Glutamatergic neuron (in vitro differentiated cells): ENCODE measurements at places on chromosomes 7 and 10. TPM values are rescaled to one million over a fixed set of nuclear protein-coding genes. Genes with fewer than 3 reads are reported as not detected.
A peak's percentile ranks its signal among the peaks of the same experiment; 100 is the strongest.

The EN2 gene
- 0.20 TPM for total RNA-seq

GRCh38 chr7:30594048-30594539 is 584 bp upstream of the GARS1 start:
- DNase-seq, result peak; percentile 32
- peak overlapping the region; percentile 100 for H3K27ac ChIP-seq
- H3K27me3 ChIP-seq, result peaks cover 12% of the 10 kb centered on the region
- H3K36me3 ChIP-seq, result no peaks in the 10 kb centered on the region
- peak overlapping the region; percentile 100 for H3K4me3 ChIP-seq
- peaks cover 13% of the 10 kb centered on the region for H3K4me1 ChIP-seq

GRCh38 chr7:22989643-22990587 is 24.0 kb downstream of the HYCC1 start:
- no peak for DNase-seq
- peaks cover under 1% of the 10 kb centered on the region for H3K27me3 ChIP-seq
- no peaks in the 10 kb centered on the region for H3K36me3 ChIP-seq
- H3K27ac ChIP-seq, result peak overlapping the region; percentile 20
- peaks cover 18% of the 10 kb centered on the region for H3K4me1 ChIP-seq

The KCNH2 gene
- total RNA-seq, result 73.7 TPM
